ENCODE measurements at places on chromosomes 13 and 19. TPM values are rescaled to one million over a fixed set of nuclear protein-coding genes. Genes with fewer than 3 reads are reported as not detected.

CEACAM8 gene
- total RNA-seq: not detected

ZNF587 gene
- 21.8 TPM for total RNA-seq

PDX1 gene
- not detected for total RNA-seq

KIR2DL4 gene
- not detected for total RNA-seq

IGSF23 gene
- not detected for total RNA-seq

ZNF490 gene
- total RNA-seq: 8.7 TPM

HRC gene
- total RNA-seq: not detected

GIPC3 gene
- total RNA-seq: under 0.01 TPM

- peak; percentile 99 for DNase-seq
- H3K27ac ChIP-seq: no peak overlapping the region
- no peaks in the 10 kb centered on the region for H3K36me3 ChIP-seq
Measured at GRCh38 chr19:677201-677600, 1.0 kb downstream of the FSTL3 start.

GRCh38 chr13:92991692-92992091 lies 234.9 kb upstream of the GPC6 start:
- H3K4me1 ChIP-seq: no peaks in the 10 kb centered on the region
- no peak for DNase-seq
- no peak overlapping the region for H3K4me3 ChIP-seq
- no peak overlapping the region for H3K27ac ChIP-seq
- no peaks in the 10 kb centered on the region for H3K36me3 ChIP-seq
- no peaks in the 10 kb centered on the region for H3K27me3 ChIP-seq

DNA sequence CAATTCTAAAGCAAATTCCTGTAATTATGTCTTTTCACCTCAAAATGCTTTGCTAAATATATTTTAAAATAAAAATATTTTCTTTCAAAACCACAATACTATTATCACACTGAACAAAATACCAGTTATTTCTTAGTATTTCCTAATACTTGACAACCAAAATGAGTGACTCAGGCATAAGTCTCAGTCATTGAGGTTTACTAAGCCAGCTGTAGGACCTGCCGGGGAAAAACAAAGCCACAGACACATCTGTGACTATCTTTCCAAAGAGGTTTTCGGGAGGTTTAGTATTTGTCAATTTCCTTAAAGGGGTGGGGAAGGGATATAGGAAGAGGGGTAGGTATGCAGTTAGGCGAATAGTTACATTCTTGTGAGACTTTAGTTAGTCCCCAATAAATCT lies 3.2 kb upstream of the ZNF235 start:
- H3K27ac ChIP-seq: no peak overlapping the region
- no peak for DNase-seq
- peaks cover 10% of the 10 kb centered on the region for H3K4me1 ChIP-seq
- H3K36me3 ChIP-seq: no peaks in the 10 kb centered on the region

- H3K4me3 ChIP-seq: no peak overlapping the region
- H3K27me3 ChIP-seq: no peaks in the 10 kb centered on the region
- no peak for DNase-seq
- no peaks in the 10 kb centered on the region for H3K36me3 ChIP-seq
- H3K27ac ChIP-seq: no peak overlapping the region
Measured at GRCh38 chr13:30805132-30805537, 69.8 kb downstream of the ALOX5AP start.

DNA sequence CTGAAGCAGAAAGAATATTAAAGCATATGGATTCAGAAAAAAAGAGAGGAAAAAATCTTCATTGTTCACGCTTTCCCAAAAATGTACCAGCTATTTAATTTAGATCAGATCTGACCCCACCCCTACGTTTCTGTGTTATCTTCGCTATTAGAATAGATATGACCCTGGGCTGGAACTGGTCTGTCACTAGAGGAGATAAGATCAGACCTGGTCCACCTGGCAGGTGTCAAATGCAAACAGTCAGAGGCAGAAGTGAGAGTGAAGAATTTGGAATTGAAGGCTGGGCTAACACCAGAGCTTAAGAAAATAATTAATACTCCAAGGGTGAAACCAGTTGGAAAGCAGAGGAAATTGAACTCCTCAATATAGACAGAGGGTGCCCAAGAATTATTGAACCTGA lies 30.0 kb upstream of the MBNL2 start:
- H3K27ac ChIP-seq: no peak overlapping the region
- no peak for DNase-seq
- no peaks in the 10 kb centered on the region for H3K27me3 ChIP-seq
- no peak overlapping the region for H3K4me3 ChIP-seq
- no peaks in the 10 kb centered on the region for H3K4me1 ChIP-seq

GRCh38 chr13:41706152-41706551 lies 248.8 kb downstream of the RGCC start:
- H3K27ac ChIP-seq: no peak overlapping the region
- H3K36me3 ChIP-seq: no peaks in the 10 kb centered on the region

- peak overlapping the region; percentile 70 for H3K27ac ChIP-seq
- no peaks in the 10 kb centered on the region for H3K27me3 ChIP-seq
- H3K4me3 ChIP-seq: peak overlapping the region; percentile 91
- peaks cover 17% of the 10 kb centered on the region for H3K4me1 ChIP-seq
- DNase-seq: peak; percentile 92
Measured at GRCh38 chr19:10927730-10928562, 493 bp downstream of the YIPF2 start.

- peak; percentile 81 for DNase-seq
- H3K4me3 ChIP-seq: no peak overlapping the region
- no peaks in the 10 kb centered on the region for H3K27me3 ChIP-seq
- H3K27ac ChIP-seq: peak overlapping the region; percentile 78
- peaks cover 13% of the 10 kb centered on the region for H3K36me3 ChIP-seq
Measured at GRCh38 chr13:23656637-23657371, 86.6 kb downstream of the TNFRSF19 start.

- H3K4me1 ChIP-seq: peaks cover 18% of the 10 kb centered on the region
- no peak overlapping the region for H3K4me3 ChIP-seq
- peak overlapping the region; percentile 67 for H3K27ac ChIP-seq
- H3K27me3 ChIP-seq: no peaks in the 10 kb centered on the region
Measured at GRCh38 chr13:50320271-50320862, 305.1 kb downstream of the KCNRG start.

GRCh38 chr19:49840736-49841249 lies 10.2 kb upstream of the PTOV1 start:
- H3K27me3 ChIP-seq: no peaks in the 10 kb centered on the region
- H3K4me1 ChIP-seq: no peaks in the 10 kb centered on the region
- DNase-seq: peak; percentile 47

- peaks cover 15% of the 10 kb centered on the region for H3K27me3 ChIP-seq
- H3K27ac ChIP-seq: no peak overlapping the region
Measured at GRCh38 chr19:43820098-43820883, 6.8 kb upstream of the ZNF283 start.

Data from osteoblast (primary cell).